NCI-H187 treated with DMSO at 0.1 percent for 48 hours (cell line): ENCODE measurements at places on chromosomes 12 and 14.

- DNase-seq: no peak
Measured at GRCh38 chr12:58554522-58555157, 365.7 kb downstream of the LRIG3 start.

DNA sequence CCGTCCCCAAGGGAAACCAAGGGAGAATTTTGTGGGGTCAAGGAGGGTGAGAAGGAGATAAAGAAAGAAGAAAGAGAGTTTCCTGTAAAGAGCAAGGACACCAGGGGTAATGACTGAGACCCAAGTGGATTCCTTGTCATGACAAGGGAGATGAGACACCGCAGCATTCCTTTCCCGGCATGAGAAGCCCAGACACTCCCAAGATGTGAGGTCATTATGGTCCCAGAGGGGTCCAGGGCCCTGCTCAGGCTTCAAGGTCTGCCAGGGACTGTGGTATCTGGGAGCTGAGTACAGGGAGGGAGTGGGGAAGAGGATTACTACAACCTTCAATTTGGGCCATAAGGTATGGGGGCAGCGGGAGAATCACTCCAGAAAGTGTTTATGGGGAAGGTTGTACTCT lies 58.1 kb downstream of the SPTB start:
- no peak for DNase-seq

DNA sequence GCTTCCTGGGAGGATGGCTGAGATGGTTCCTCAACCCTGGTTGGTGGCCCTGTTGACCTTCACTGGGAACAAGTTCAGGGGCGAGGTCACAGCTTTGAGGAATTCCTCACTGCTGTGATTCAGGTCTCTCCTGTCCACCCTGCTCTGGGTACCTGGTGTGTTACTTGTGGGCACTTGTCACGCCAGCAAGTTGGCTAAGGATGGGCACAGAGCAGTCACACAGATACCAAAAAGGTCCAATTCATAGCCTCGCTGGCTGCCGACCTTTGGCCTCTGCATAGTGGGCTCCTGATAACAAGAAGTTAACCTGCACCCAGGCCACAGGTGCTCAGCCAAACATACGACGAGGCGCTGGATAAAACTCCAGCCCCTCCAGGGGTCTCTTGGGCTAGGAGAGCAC lies 11.2 kb downstream of the SDS start:
- no peak for DNase-seq

- DNase-seq: no peak
Measured at GRCh38 chr14:24848102-24848790, 201.7 kb downstream of the STXBP6 start.

- no peak for DNase-seq
Measured at GRCh38 chr12:31288381-31288780, 37.6 kb downstream of the SINHCAF start.

GRCh38 chr14:38547961-38548490 lies 292.1 kb upstream of the CLEC14A start:
- DNase-seq: no peak

DNA sequence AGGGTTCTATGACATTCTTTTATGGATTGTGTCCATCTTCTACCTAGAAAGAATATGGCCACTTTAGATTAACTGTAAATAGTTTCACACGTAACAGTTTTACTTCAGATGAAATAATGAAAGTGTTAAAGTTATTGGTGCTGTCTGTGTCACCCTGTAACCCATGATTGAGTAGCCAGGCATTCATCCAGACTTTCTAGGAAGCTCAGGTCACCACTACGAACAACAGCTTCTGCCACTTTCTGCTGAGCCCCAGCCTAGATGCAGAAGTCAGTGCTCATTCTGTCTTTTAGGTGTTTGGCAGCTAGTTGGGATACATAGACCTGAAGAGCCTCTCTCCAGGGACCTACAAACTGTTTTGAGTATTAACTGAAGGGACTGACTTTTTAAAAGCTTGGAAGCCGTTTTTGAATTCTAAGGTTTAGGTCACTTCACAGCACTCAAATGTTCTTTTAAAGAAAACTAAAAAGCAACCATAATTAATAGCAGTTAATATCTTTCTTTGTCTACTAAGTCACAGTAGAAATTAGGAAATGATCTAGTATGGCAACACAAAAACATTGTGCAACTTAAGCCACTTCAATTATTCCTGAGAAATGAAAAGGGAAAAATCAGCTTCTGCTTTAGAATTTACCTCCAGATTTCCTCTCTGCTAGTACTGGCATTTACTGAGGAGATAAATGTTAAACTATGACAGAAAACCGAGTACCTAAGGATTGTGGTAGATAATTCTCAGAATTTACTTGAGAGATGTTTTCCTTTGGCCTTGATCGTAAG lies 266.9 kb downstream of the CCDC91 start:
- no peak for DNase-seq

GRCh38 chr12:128994856-128995255 lies 141.6 kb downstream of the GLT1D1 start:
- DNase-seq: no peak

DNA sequence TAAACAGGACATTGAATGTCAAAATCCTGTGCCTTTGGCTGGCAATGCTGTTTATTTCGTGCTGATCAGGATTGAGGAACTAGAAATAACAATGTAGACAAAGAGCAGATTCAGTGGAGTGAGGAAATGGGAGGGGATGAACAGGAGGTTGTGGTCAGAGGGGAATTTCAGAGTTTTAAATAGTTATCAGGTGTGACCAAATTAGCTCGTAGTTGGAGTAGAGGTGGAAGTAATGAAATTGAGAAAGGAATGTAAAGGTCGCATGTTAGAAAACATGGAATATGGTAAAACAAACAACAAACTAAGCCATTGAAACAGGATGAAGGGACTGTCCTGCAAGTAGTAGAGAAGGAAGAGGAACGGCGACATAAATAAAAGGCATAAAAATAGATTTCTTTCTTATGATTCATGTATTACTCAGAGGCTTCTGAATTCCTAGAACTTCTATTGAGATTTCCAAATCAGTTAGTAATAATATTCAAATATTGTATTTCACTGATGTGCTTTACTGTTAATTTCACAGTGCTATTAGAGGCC lies 9.5 kb upstream of the SAV1 start:
- DNase-seq: no peak

DNA sequence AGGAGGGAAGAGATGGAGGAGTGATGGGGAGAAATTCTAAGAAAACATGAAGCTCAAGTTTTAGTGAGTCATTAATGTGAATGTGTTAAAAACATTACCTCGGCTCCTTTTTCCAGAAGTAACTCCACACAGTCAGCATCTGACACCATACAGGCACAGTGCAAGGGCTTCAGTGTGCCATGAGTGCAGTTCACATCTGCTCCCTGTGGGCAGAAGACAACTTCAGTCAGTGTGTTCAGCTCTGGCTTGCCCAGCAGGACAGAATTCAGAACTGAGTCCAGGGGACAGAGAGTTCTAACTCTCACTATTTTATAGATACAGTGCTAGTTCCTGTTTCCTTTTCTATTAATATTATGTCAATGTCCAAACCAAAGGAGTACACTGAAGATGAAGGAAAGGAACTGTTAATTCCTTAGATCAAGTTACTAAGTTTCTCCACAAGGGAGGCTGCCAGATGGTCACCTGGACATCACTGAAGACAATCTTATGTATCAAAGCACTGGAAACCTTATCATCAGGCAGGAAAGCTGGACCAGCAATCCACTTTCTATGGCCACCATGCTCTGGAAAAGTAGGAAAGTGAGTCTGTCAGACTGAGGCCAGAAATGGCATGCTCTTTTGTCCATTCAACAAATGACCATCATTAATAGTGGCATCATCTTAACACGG lies 6.1 kb downstream of the ASB8 start:
- no peak for DNase-seq
